Fibroblast of skin of scalp (primary cell): ENCODE measurements at places on chromosomes 3 and 15.
A peak's percentile ranks its signal among the peaks of the same experiment; 100 is the strongest.

- DNase-seq, result peak; percentile 75
These were observed 68.2 kb downstream of the RAB7A start for GRCh38 chr3:128794067-128794768.

DNA sequence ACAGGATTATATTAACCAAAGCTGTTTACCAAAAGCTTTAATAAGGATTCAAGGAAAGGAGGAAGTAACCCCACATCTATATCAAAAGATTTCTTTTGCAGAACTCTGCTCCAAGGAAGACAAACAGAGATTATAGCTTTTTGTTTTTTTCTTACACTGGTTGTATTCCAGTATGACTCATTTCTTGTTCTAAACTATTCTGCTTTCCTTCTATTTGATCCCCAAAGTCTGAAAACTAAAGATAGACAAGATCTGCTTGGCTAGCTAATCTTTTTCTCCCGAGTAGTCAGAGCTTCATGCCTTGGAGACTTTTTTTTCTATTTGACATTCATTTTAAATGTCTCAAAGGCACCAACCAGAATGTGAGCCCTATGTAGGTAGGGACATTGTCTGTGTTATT, 36.8 kb upstream of the FRMD5 start:
- no peak for DNase-seq

GRCh38 chr3:13524979-13525669, 23.8 kb upstream of the FBLN2 start:
- DNase-seq, result peak; percentile 86

DNA sequence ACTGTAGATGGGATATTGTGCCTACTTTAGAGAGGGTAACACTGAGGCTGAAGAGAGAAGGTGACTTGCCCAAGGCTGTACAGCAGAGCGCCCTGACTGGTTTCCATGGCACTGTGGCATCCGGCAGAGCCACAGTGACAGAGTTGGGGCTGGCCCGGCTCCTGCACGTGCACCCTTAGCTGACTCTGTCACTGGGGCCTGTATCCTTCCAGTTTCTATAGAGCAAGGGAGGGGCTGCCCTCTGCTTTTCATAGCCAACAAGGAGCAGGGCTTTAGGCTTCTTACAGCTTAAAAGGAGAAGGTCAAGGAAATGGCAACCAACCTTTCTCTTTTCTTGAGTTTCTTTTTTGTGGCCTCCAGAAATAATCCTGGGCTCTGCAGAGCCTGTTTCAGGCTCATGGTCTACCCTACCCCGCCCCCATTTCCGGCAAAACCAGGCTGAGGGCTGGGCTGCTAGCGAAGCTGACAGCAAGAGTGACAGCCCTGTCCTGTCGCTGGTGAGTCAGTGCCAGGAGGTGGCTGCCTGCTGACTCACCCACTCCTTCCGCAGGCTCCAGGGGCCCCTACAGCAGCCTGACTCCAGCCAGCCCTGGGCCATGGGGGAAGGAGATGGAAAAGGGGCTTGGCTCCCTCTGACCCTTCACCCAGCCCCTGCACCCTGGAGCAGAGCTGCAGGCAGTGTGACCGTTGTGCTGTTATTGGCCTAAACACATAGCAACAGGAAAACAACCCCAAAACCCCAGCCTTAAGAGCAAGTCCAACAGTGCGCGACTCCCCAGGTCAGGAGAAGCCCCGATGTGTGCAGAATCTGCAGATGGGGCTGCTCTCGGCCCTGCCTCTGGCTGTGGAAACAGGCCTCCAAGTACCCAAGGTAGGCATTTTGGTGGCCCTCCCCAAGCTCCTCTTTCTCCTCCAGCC, 29.8 kb downstream of the SLC6A6 start:
- peak; percentile 91 for DNase-seq

- no peak for DNase-seq
These were observed 180.8 kb downstream of the ATP10A start for GRCh38 chr15:25682340-25682739.

DNA sequence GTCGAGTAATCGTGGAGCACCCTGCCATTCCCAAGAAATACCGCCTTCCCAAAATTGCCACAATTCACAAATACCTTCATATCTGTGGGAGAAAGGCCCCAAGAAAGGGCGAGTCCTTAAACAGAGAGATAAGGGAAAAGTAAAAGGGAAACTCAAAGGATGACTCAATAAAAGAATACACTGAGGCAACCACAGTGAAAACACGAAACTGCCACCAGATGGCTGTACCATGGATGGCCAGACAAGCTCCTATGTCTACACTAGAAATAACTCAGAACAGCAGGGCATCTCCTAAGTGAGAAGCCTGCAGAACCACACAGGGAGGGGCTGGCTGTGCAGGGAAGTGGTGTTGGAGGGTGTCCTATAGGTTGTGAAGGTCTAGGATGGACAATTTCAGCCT, 25.0 kb downstream of the SRGAP3 start:
- DNase-seq, result peak; percentile 28

DNA sequence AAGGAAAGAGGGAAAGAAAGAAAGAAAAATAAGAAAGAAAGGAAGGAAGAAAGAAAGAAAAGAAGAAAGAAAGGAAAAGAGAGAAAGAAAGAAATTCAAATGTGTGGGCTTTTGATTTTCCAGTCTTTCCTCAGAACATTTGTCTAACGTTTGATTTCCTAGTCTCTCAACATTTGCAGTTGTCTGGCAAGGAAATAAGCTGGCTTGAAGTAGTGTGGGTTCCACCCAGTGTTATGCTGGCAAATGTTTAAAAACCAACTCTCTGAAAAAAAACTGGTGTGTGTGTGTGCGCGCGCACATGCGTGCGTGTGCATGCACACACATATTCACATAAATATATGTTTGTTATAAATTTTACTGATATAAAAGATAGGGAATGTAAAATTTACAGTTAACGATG, 54.6 kb upstream of the C3orf49 start:
- DNase-seq, result no peak

DNA sequence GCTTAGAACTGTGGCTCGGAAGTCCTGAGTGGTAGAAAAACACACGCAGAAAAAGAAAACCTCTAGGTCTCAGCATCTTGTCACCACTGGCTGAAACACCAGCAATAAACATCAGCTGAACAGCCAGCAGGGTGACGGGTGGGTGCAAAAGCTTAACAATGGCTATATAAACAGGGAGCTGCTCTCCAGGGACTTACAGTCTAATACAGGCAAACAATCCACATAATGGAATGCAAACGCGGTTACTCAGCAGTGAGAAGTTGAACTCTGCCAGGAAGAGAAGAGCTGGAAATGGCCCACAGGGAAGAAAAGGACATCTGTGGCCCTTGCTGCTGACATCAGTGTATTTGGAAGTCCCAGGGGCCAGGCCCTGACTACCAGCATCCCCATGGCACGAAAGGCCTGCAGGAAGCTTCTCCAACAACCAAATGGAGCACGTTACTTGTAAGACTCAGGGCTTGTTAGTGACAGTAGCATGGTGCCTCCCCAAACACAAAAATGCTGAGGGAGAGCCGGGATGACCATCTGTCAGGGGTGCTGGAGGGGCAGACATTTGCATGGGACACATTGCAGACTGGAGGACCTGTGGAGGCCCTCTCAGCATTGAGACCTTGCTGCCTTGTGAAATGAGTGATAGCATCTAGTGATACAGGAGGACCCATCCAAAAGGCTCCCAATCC, 3.0 kb downstream of the HEG1 start:
- peak; percentile 97 for DNase-seq

GRCh38 chr3:121975702-121976302, 46.2 kb downstream of the ILDR1 start:
- no peak for DNase-seq

DNA sequence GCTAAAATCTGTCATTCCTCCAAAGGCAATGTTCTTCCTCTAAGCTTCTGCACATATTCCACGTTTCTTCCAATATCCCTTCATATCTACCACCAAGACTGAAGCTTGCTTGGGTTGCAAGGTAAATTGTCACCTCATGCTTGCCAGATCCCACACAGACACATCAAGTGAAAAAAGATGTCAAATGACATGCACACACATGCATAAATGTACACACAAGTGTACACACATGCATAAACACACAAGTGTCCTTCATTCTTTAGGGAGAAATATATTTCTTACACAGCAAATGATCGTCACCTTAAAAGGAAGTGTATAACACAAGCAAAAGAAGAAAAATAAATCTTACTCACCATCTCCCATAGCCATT, 59.4 kb downstream of the CLASP2 start:
- DNase-seq, result no peak

GRCh38 chr3:133820889-133821675, 15.5 kb downstream of the SRPRB start:
- DNase-seq, result no peak

- no peak for DNase-seq
These were observed 255.0 kb upstream of the ROPN1 start for GRCh38 chr3:124246949-124247348.

GRCh38 chr15:76575679-76576078, 239.1 kb downstream of the ISL2 start:
- no peak for DNase-seq

- DNase-seq, result peak; percentile 29
These were observed 404.6 kb downstream of the LPP start for GRCh38 chr3:188558343-188559071.

GRCh38 chr3:158660711-158661110, 11.7 kb downstream of the LXN start:
- no peak for DNase-seq

- DNase-seq, result no peak
These were observed 11.6 kb upstream of the DLL4 start for GRCh38 chr15:40917585-40917984.

DNA sequence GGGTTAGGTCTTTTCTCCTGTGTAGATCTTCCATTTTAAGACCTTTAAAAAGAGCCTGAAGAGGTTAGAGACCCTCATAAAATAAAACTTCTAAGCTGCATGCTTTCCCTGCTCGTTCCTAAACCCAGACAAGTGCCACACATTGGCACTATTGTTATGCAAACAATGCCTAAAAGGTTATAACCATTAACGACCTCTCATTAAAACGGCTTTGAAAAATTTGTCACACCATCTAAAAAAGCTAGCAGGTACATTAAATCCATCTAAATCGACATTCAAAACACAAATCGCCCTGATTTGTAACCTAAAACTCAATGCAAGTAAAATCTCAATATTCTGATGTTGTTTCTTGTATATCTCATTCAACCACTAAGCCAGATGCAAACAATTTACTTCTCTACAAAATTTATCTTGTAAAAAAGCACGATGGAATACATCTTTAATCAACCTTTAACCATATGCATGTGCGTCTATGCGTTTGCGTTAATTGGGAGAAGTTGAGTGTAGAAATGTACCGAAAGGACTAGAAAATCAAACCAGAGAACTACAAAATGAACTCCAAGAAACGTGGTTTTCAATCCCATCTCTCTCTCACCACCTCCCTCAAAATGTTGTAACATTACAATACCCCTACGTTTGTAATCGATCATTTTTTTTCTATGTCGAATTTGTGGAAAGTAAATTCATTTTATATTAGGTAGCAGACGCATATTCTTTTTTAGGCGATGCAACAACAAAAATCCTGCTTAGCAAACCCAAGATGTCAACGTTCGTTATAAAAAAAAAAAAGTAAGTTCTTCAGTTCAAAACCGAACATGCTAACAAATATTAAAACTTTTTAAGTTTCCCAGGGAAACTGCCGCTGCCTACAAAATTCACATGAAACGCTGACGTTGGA, 1.2 kb downstream of the ALDH1A2 start:
- DNase-seq, result no peak

GRCh38 chr15:25366058-25366457, 72.8 kb downstream of the UBE3A start:
- no peak for DNase-seq

- no peak for DNase-seq
These were observed 400.8 kb upstream of the CNTN3 start for GRCh38 chr3:75015280-75015679.

DNA sequence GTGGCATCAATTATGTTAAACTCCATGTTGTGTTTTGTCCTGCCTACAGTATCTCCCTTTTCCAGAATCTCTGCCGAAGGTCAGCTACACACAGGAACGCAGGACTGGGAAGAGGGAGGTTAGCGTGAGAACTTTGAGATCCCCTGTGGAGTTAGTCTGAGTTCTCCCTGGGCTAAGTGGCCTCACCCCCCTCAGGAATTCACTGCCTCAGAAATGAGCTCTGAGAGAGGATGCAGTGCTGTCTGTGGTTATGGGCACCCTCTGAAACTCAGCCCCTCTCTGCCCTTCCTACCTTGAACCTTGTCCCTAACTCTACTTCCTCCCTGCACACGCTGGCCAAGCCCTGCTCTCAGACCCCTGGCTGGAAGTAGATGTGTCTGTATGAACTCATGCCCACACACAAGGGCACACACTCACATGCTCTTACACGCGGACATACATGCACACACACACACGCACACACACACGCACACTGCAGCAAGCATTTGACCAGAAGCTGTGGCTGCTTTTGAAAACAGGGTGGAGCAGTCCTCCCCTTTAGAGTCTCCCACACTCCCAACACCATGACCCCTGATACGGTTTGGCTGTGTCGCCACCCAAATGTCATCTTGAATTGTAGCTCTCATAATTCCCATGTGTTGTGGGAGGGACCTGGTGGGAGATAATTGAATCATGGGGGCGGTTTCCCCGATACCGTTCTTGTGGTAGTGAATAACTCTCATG, 5.3 kb upstream of the VIPR1 start:
- DNase-seq, result peak; percentile 97

- DNase-seq, result no peak
These were observed 79.5 kb upstream of the KCNMB2 start for GRCh38 chr3:178456621-178457285.

GRCh38 chr15:79078763-79079410, 11.7 kb downstream of the RASGRF1 start:
- DNase-seq, result no peak

GRCh38 chr3:162367429-162368260, 871.0 kb downstream of the OTOL1 start:
- no peak for DNase-seq

GRCh38 chr3:143991713-143992112, 20.1 kb downstream of the DIPK2A start:
- DNase-seq, result no peak

DNA sequence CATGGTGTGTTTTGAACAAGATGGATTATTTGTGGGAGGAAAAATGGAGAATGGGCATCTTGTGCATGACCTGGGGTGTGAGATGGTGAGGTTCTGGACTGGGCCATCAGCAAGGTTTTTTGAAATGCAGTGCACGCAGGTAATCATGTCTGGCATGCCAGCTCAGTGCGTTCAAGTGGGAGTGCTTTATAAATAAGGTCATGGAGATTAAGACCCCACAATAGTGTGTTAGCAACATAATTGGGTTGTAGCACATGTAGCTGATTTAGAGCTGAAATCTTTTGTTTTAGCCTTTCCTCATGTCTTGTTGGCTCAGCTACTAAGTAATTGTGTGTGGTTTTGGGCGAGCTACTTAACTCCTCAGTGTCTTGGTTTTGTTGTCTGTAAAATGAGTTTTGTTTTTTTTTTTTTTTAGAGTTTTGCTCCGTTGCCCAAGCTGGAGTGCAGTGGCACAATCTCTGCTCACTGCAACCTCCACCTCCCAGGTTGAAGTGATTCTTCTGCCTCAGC, 3.9 kb upstream of the CACNA1D start:
- no peak for DNase-seq

DNA sequence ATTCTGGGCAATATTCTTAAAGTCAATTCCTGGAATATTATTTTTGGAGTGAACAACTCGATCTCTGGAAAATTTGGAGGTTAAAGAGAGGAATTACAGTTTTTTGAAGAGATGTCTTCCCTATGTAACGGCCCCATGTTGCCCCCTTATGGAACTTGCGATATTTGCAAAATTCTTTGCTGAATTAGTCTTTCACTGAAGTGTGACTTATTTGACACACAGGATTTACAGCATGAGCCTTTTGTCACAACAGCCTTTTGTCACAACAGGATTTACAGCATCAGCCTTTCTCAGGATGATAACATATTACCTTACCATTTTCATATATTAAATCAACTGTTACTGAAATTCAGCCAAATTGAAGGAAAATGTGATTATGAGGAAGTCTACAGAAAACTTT, 37.8 kb upstream of the SPTSSB start:
- peak; percentile 58 for DNase-seq
